ENCODE measurements at places on chromosomes 3 and 15.

GRCh38 chr3:23662079-23662617 is 143.6 kb upstream of the UBE2E1 start:
- DNase-seq = no peak

GRCh38 chr3:131543714-131544113 is 40.9 kb upstream of the MRPL3 start:
- no peak for DNase-seq

GRCh38 chr3:77373619-77374018 is 333.7 kb downstream of the ROBO2 start:
- DNase-seq = no peak

DNA sequence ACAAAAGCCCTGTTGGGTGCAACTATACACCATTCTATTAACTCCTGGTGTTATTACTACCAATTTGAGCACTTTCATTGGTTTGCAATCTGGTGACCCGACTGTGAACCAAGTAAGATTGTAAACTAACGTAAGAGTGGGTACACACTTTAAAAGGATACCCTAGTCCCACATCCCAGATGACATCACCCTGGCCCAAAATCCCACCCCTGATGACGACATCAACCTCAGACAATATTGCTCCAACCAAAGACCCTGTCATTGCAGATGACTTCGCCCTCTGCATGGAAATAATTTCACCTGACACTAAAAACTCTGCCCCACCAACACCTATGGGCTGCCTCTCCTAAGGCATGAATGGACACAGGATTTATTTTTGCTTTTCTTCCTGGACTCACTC is 25.6 kb upstream of the MKRN3 start:
- no peak for DNase-seq

DNA sequence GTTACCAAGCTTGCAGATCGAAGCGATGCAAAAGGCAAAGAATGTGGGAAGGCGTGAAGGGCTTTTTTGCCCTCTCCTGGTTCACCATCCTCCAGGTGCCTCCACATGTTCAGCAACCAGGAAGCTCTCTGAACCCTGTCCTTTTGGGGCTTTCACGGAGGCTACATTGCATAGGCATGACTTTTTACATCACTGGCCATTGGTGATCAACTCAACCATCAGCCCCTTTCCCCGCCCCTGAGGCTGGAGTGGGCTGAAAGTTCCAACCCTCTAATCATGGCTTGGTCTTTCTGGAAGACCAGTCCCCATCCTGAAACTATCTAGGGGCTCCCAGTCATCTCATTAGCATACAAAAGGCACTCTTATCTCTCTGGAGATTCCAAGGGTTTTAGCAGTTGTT is 52.6 kb downstream of the UACA start:
- DNase-seq = no peak

DNA sequence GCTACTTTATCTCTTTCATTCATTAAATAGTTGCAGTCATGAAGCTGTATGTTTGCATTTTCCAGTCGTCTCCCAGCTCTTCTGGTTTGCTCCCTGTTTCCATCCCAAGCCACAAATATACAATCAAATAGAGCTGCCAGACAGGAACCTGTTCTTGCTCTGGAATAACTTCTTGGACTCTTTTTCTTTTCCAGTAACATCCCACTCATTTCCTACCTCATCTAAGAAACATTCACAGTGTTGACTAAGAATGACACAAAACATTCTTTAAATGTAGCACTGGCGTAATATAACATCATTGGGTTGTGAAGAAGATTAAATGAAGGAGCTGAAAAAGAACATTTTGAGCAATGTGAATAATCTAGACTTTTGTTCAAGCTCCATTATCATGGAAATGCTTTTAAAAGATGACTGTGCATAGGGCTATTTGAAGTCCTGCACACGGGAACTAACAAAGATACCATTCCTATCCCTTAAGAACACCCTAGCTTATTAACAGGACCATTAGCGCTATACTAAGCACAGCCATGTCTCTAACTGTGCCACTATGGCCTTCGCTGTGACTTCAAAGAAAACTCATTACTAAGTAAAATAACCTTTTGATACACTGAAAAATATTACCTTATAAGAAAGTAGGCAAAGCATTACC is 574.0 kb downstream of the NAALADL2 start:
- DNase-seq = no peak

- DNase-seq = no peak
Measured at GRCh38 chr3:160953686-160954085, 151.5 kb downstream of the B3GALNT1 start.

DNA sequence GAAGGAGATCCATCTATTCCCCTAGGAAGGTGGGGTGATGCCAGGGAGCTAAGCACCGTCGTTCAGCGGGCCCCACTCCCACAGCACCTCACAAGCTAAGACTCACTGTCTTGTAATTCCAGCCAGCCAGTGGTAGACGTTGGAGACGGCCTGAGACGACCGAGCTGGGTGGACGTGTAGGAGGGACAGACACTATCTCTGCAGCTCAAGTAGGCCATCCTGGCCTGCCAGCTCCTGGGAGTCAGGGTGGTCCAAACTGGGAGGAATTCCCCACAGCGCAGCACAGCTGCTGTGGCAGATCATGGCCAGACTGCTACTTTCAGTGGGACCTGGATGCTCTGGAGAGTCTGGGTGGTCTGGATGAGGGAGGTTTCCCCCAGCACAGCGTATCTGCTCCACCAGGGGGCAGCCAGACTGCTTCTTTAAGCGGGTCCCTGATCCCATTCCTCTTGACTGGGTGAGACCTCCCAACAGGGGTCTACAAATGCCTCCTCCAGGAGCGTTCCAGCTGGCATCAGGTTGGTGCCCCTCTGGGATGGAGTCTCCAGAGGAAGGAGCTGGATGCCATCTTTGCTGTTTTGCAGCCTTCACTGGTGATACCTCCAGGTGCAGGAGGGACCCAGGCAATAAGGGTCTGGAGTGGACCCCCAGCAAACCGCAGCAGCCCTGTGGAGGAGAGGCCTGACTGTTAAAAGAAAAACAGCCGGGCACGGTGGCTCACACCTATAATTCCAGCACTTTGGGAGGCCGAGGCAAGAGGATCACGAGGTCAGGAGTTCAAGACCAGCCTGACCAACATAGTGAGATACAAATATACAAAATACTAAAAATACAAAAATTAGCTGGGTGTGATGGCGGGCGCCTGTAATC is 27.6 kb downstream of the GNB5 start:
- no peak for DNase-seq

GRCh38 chr3:169790687-169791429 is 17.7 kb downstream of the MYNN start:
- DNase-seq = no peak

GRCh38 chr3:179069762-179070390 is 1.7 kb downstream of the ZMAT3 start:
- DNase-seq = no peak

- DNase-seq = no peak
Measured at GRCh38 chr15:99590913-99591646, 25.3 kb downstream of the MEF2A start.

- DNase-seq = no peak
Measured at GRCh38 chr3:3023111-3023745, 86.9 kb downstream of the IL5RA start.
